ENCODE measurements at places on chromosomes 3 and 15. TPM values are rescaled to one million over a fixed set of nuclear protein-coding genes. Genes with fewer than 3 reads are reported as not detected.

Gene AHSG
- not detected for total RNA-seq

Gene CRTAP
- total RNA-seq = 140 TPM

Gene ADPRH
- 2.7 TPM for total RNA-seq

Gene LTK
- 0.69 TPM for total RNA-seq

Gene KBTBD8
- total RNA-seq = 2.6 TPM

Gene VWA5B2
- total RNA-seq = 0.10 TPM

Gene SCG3
- not detected for total RNA-seq

Gene IL17RD
- 18.3 TPM for total RNA-seq

Gene ECE2
- not detected for total RNA-seq
